ENCODE measurements at places on chromosomes 2 and 18.

GRCh38 chr2:49240608-49241007 is 86.3 kb upstream of the FSHR start:
- no peak for DNase-seq

DNA sequence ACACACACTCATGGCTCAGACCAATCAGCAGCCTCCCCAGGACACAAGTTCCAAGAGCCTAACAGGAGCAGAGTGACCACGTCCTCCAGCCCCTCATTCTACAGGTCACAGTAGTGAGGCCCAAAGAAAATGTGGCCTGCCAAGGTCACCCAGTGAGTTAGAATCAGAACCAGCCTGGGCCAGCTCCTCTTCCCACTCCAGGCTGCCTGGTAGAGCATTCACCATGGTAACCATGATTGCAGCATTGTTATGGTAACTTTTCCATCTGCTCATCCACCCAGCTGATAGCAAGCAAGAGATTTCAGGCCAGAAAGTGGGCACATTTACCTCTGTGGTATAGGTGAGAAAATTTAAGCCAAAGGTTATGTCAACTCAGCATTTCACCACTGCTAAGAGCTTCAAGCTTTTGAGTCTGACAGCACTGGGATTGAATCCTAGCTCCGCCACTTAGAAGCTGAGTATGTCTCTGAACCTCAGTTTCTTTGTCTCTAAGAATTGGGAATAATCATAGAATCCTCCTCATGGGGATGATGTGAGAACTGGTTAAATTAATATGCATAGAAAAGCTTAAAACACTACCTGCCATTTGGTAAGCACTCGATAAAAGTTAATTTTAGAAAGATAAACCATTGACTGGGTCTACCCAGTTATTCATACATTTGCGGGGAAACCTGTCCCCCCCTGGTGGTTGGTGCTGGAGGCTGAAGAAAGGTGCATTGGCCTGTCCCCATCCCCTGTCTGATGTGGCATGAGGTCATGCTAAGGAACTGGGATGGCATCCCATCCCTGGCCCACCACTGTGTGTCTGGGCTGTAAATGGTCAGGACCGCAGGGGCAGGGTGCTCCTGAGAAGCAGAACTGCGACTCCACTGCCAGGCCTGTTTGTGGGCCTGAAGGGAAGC is 181.5 kb downstream of the KLHL29 start:
- no peak for DNase-seq

DNA sequence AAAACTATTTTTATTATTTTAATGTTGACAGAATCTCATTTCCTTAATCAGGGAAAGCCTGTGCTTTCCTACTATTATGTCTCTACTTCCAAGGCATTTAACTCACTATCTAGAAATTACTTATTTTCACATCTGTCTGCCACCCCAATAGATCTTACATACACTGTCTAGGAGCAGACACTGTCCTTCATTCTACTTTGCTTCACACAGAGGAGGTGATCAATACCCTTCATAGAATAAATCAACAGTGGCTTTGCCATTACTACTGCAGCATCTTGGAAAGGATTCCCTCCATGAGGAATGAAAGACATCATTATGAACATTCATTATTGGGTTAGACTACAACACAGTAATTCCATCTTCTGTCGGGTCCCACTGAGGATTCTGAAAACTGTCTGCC is 31.7 kb downstream of the CDH20 start:
- no peak for DNase-seq

GRCh38 chr18:37138456-37138855 is 309.5 kb downstream of the KIAA1328 start:
- no peak for DNase-seq

DNA sequence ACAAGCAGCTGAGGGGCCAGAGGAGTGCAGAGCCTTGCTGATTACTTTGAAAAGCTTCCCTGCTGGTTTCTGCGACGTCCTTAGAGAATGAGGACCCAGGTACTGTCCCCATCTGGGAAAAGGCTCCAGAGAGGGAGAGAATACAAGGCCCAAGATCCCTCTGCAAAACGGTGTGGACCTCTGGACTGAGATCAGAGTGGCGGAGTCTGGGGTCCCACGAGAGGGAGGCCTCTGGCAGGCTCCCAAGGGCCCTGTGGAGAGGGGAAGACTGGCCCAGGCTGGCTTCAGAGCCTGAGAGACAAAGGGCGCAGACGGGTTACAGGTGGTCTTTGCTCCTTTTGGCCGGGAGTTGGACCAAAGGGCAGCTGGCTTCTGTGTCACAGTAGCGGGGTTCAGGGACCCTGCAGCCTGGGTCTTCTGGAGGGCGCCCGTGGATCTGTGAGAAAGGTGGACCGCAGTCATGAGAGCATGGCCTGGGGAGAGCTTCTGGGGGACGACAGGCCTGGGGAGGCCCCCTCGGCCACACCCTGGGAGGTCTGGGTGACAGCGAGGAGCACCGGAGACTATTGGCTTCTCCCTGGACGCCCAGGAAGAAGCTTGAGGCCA is 805 bp downstream of the SNORC start:
- no peak for DNase-seq

DNA sequence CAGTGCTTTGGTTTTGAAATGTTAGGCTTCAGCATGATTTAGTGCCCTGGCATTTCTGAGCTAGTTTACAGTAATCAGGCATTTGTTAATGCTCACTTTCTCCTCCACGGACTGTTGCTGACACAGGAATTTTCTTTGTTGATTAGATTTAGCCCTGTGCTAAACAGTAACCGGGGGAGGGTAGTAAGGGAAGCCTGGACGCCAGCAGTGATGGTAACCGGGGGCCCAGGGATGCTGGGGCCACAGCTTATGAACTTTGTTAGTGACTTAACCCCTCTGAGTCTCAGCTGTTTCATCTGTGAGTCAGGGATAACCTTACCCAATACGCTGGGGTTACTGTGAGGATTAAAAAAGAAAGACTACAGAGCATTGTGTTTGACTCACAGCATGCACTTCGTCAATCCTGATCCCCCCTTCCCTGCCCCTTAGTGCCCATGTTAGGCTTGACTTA is 33.5 kb downstream of the KLHL29 start:
- no peak for DNase-seq

Data from hippocampal formation (tissue), 2 donors.